ENCODE measurements at places on chromosomes 3 and 15. TPM values are rescaled to one million over a fixed set of nuclear protein-coding genes. Genes with fewer than 3 reads are reported as not detected.

ZBBX gene
- total RNA-seq = 3.4 TPM

CAND2 gene
- total RNA-seq = 7.9 TPM

GOLGA6B gene
- not detected for total RNA-seq

ST3GAL6 gene
- 49.2 TPM for total RNA-seq

ROBO1 gene
- 78.6 TPM for total RNA-seq

GP9 gene
- total RNA-seq = not detected

GRCh38 chr3:63878394-63879060, 14.9 kb downstream of the ATXN7 start:
- H3K36me3 ChIP-seq = no peaks in the 10 kb centered on the region
- no peak for DNase-seq
- peaks cover 31% of the 10 kb centered on the region for H3K4me1 ChIP-seq
- H3K27ac ChIP-seq = no peak overlapping the region

GRCh38 chr15:100353449-100353848, 11.7 kb upstream of the ADAMTS17 start:
- peaks cover 31% of the 10 kb centered on the region for H3K27me3 ChIP-seq
- H3K4me1 ChIP-seq = no peaks in the 10 kb centered on the region

DNA sequence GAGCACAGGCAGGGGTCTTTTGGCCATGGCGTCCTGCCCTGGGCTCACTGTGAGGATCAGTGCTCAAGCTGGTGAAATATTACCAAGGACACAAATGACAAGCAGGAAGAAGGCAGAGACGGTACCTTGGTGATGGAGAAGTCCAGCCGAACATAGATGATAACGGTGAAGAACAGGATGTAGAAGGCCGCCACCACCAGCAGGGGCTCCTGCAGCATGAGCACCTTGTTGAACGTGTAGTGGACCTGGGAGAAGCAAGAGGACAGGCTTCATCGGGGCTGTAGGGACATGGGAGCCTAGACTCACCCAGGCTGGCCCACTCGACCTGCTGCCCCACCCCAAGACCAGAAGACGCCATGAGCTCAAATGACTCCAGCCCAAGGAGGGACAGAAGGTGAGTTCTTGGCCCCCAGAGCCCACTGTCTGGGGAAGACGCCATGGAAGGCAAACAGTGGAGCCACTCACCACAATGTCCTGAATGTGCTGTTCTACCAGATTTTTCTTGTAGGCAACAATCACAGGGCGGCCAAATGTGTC, 25.1 kb downstream of the RPN1 start:
- DNase-seq = no peak
- H3K36me3 ChIP-seq = peaks cover 39% of the 10 kb centered on the region
- no peaks in the 10 kb centered on the region for H3K27me3 ChIP-seq
- H3K4me3 ChIP-seq = no peak overlapping the region
- no peaks in the 10 kb centered on the region for H3K4me1 ChIP-seq

- peak overlapping the region; percentile 96 for H3K4me3 ChIP-seq
- no peak for DNase-seq
- peaks cover 40% of the 10 kb centered on the region for H3K4me1 ChIP-seq
- peaks cover 2% of the 10 kb centered on the region for H3K36me3 ChIP-seq
- no peaks in the 10 kb centered on the region for H3K27me3 ChIP-seq
Observed at GRCh38 chr3:160401291-160402095, 2.0 kb downstream of the SMC4 start.

DNA sequence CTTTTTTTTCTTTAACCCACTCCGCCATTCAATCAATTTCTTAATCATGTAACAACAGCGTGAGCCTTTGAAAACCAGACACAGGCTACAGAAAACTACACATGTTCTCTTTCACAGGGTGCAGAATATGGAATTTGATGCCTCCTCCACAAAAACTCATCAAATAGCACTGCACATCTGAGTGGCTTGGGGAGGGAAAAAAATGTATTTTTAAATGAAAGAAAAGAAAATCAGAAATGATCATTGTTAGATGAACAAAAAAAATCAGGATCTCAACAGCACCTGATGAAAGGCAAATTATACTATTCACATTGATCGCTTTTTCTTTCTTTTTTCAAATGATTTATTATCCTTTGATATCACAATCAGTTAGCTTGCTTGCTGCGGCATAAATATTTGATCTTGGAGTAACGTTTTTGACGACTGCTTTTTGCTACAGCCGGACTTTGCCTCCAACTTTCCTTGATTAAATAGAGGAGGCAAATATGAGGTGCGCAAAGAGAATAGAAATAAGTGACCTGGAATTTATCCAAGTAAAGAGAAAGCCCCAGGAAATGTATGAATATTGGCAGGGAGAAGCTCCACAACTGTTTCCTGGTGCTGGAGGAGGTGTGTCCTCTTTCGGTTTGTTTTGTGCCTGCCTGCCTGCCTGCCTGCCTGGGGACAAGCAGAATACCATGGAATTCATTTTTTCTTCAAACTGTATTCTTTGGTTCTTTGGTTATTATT, 63.1 kb downstream of the EDEM1 start:
- H3K4me3 ChIP-seq = peak overlapping the region; percentile 33
- H3K4me1 ChIP-seq = peaks cover 13% of the 10 kb centered on the region
- H3K27me3 ChIP-seq = no peaks in the 10 kb centered on the region
- H3K36me3 ChIP-seq = no peaks in the 10 kb centered on the region
- H3K27ac ChIP-seq = no peak overlapping the region

DNA sequence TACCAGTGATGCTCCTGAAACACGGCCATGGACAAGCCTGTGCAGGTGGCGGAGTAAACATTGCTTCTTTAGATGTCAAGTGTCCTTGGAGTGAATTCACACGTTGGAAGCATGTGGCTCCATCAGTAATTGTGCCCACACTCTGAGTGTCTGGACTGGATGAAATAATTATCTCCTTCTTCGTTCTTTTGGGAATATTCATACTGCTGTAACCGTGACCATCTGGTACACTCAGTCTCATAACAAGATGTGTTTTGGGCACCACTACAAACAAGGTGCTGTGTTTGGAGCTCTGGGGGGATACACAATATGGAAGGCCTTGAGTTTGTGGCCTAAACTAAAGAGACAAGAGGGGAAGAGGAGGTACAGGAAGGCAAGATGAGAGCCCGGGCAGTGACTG, 165.6 kb downstream of the APBA2 start:
- H3K4me1 ChIP-seq = peaks cover 6% of the 10 kb centered on the region
- DNase-seq = no peak
- H3K27me3 ChIP-seq = no peaks in the 10 kb centered on the region
- no peak overlapping the region for H3K4me3 ChIP-seq
- no peak overlapping the region for H3K27ac ChIP-seq
- H3K36me3 ChIP-seq = peaks cover 5% of the 10 kb centered on the region

DNA sequence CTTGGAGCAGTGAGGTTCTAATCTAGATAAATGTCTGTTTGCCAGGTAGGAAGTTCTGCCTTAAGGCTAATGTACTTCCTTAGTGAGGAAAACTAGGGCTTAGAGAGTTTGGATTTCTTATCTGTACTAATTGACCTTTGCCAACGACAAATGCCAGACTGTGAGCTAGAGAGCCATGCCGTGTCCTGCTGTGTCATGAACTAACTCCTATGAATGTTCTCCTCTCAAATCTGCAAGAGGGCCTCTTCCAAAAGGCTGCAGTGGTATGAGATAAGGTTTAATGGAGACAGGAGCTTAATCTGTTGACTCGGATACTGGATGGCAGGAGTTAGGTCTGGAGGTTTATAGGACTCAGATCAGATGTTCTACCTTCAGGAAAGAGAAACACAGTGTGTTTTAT, 524.9 kb downstream of the NTRK3 start:
- peaks cover 4% of the 10 kb centered on the region for H3K27me3 ChIP-seq
- no peak overlapping the region for H3K27ac ChIP-seq
- peaks cover 7% of the 10 kb centered on the region for H3K4me1 ChIP-seq
- H3K4me3 ChIP-seq = no peak overlapping the region

GRCh38 chr15:27725731-27726130, 373.4 kb downstream of the OCA2 start:
- H3K36me3 ChIP-seq = no peaks in the 10 kb centered on the region
- no peaks in the 10 kb centered on the region for H3K4me1 ChIP-seq
- no peak overlapping the region for H3K27ac ChIP-seq
- no peak overlapping the region for H3K4me3 ChIP-seq
- peaks cover 3% of the 10 kb centered on the region for H3K27me3 ChIP-seq

DNA sequence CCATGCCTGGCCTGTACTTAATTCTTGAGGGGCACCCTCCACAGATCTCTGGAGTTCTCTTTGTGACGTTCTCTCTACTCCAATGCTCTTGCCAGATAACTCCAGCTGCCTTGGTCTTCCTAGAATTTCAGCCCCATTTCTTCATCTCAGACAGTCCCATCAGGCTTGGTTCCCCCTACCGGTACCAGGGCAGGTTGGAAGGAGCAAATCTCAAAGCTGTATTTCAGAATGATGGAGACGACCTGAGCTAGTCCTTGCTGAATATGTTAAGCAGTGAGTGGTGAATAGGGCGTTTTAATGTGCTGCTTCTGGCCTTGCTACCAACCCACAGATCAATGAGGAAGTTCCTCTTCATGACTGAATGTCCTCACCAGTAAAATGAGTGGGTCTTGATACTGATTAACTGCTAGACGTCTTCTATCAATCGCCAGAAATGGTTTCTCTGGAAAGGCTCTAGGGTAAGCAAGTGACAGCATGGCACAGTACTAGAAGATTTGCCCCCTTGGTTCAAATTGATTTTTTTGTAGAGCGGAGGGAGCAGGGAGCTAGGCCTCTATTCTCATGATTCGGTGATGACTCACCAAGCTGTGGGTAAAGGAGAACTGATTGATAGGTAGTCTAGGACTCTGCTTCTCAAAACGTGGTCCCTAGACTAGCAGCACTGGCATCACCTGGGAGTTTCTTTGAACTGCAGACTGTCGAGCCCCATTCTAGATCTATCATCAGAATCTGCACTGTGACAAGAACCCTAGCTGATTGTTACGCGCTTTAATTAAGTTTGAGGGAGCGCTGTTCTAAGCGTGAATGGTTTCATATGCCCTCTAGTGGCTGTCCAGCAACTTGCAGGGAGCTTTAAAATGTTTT, 67.8 kb downstream of the UBP1 start:
- no peak overlapping the region for H3K27ac ChIP-seq
- H3K4me1 ChIP-seq = no peaks in the 10 kb centered on the region
- H3K4me3 ChIP-seq = no peak overlapping the region

- no peak for DNase-seq
- H3K27me3 ChIP-seq = no peaks in the 10 kb centered on the region
- no peak overlapping the region for H3K4me3 ChIP-seq
- H3K4me1 ChIP-seq = peaks cover 30% of the 10 kb centered on the region
- H3K27ac ChIP-seq = no peak overlapping the region
Observed at GRCh38 chr3:177481329-177481728, 284.0 kb upstream of the TBL1XR1 start.

Data from progenitor cell of endocrine pancreas (in vitro differentiated cells).